ENCODE measurements at places on chromosomes 6 and 20.

- DNase-seq, result peak; percentile 53
Observed at GRCh38 chr20:35226884-35227681, 593 bp downstream of the MMP24 start.

GRCh38 chr6:56243518-56244070, 3.8 kb downstream of the COL21A1 start:
- DNase-seq, result no peak

DNA sequence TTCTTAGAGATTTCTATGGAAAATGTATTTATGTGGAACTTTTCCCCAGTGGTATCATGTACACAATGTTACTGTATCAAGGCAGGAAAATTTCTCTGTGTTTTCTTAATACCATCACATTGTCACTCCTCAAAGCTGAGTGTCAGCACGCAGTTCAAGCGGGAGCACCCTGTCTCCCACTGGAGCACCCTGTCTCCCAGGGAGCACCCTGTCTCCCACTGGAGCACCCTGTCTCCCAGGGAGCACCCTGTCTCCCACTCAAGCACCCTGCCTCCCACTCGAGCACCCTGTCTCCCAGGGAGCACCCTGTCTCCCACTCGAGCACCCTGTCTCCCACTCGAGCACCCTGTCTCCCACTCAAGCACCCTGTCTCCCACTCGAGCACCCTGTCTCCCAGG, 51.3 kb downstream of the PSMG4 start:
- DNase-seq, result no peak

DNA sequence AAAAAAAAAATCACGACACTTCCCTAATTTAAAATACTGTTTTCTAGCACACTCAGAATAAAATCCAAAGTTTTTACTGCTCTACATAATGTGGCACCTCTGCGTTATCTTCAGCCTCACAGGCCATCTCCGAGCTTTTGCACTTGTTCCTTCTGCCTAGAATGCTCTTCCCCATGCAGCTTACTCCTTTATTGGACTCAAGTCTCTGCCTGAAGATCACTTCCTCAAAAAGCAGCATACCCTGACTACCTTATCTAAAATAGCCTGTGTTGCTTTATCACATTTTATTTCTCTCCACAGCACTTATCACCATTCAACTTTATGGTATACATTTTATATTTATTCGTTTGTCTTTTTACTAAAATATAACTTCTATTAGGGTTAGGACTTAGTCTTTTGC, 2.3 kb downstream of the ZNF322 start:
- no peak for DNase-seq

GRCh38 chr6:168371185-168371584, 51.6 kb upstream of the DACT2 start:
- DNase-seq, result no peak

GRCh38 chr6:116963972-116964371, 86.9 kb downstream of the RFX6 start:
- no peak for DNase-seq

GRCh38 chr6:89368107-89368506, 15.6 kb upstream of the UBE2J1 start:
- peak; percentile 36 for DNase-seq

- DNase-seq, result no peak
Observed at GRCh38 chr6:41583565-41583964, 37.4 kb downstream of the FOXP4 start.

DNA sequence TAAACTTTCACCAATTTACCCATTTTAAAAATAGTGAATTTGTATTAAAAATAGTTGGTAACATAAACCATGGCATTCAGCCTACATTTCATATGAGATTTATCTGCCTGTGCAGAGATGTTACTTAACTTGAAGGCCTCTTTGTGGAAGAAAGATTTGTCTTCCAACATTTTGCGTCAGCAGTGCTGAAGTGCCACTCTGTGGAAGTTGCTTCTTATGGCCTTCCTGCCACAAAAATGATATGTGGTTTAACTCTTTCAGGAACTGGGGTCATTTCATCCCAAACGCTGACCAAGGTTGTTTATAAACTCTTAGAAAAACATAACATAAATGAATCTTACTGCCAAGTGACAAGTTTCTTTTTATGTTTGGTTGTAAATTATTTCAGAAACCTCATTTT, 246.8 kb downstream of the ARID1B start:
- no peak for DNase-seq

- no peak for DNase-seq
Observed at GRCh38 chr20:8213831-8214587, 81.9 kb downstream of the PLCB1 start.

- no peak for DNase-seq
Observed at GRCh38 chr6:99219788-99220187, 129.7 kb downstream of the FAXC start.

GRCh38 chr6:56489559-56489958, 153.1 kb downstream of the DST start:
- no peak for DNase-seq

DNA sequence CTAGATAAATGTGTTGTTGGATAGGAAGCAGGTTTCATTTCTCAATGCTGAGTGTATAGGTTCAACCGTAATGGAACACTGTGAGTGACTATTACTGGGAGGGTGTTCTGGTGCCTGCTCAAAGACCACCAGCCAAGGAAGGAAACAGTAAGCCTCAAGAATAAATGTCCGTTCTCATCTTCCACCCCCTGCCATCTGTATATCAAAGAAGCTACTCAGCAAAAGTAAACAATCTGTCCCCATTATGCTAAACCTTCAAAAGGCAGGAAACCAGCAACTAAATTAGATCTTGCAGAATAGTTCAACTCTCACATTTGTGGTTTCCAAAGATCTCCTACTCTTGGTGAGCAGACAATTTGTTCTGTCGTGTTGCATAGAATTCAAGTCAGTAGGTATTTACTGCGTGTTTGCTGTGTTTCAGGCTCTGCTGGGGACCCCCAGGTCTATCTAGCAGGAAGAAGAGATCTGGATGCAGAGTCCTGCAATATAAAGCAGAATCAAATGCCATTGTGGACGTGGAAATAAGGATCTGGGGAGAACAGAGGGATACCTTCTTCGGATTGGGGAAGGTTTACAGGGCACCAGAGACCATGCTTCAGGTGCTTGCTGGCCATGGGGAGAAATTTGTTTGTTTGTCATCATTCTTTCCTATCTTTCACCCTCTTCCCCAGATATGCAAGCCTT, 87.3 kb downstream of the SCML4 start:
- DNase-seq, result no peak

GRCh38 chr6:107786179-107786578, 37.9 kb downstream of the SCML4 start:
- no peak for DNase-seq

Data from fibroblast of skin of right biceps (primary cell).